ENCODE measurements at places on chromosomes 6 and 20.

GRCh38 chr20:10105046-10105445 is 70.3 kb downstream of the ANKEF1 start:
- DNase-seq, result no peak

DNA sequence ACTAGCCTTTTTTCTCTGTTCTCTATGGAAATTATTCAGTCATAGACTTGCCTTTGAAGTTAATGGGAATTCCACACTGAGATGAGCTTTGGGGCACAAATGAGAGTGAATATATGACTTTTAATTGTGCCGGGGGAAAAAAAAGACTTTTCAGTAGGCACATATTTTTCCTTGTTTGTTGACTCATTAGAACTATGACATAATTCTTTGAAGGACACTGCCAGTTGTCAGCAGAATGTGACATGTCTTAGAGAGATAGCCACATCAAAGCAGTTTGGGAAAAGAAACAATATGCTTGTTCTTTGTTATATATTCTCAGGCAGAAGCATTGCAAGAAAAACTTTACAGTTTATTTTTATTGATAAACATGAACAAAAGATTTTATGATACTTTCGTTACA is 138.3 kb downstream of the COL9A1 start:
- DNase-seq, result no peak

DNA sequence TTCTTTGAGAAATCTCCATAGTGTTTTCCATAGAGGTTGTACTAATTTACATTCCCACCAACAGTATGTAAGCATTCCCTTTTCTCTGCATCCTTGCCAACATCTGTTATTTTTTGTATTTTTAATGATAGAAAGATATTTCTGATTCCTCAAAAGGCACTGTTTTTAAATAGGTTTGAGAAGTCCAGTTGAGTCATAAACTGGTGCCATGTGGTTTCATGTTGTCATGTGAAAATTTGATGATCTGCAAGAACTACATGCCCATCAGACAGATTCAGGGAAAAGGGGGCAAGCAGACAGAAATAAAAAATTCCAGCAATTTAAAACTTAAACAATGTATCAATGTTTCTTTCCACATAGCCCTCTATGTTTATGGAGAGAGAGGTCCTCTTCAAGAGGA is 227.5 kb downstream of the KCNQ5 start:
- no peak for DNase-seq

DNA sequence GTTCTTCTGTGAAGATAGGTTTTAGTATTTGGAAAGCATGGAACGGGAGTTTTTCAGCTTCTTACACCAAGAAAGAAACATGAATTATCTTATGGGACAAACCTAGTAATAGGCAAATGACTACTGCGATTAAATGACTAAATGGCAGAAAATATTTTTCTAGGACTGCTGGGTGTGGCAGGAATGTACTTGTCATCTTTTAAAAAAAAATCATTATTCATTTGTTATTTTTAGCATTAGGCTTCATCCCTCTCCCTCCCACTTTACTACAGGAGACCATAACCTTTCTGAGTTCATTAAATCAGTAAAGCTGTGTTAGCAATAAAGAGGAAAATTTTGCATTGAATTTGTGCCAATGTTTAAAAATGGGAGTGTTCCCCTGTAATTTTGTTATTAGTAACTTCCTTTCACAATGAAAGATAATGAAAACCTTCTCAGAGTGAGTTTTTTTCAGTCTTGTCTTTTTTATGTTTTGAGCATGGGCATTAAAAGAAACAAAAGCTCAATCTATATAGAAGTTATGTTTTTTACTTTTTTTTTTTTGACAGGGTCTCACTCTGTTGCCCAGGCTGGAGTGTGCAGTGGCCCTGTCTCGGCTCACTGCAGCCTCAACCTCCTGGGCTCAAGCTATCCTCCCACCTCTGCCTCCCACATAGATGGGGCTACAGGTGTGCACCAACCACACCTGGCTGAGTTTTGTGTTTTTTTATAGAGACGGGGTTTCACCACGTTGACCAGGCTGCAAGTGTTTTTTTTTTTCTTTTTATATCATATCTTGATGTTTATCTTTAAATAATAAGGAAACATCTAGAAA is 105.6 kb upstream of the CLDN20 start:
- no peak for DNase-seq

DNA sequence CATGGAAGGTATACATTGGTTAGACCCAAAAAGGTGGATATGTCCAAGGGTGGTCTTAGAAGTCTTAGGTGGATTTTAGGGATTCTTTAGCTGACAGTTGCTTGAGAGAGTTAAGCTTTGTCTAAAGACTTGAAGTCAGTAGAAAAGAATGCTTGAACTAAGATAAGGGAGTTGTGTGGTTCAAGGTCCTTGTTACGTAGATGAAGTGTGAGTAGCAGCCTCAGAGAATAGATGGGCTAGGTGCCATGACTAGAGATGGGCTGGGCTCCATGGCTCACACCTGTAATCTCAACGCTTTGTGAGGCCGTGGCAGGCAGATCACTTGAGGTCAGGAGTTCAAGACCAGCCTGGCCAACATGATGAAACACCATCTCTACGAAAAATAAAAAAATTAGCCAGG is 1.7 kb downstream of the SHLD1 start:
- no peak for DNase-seq

DNA sequence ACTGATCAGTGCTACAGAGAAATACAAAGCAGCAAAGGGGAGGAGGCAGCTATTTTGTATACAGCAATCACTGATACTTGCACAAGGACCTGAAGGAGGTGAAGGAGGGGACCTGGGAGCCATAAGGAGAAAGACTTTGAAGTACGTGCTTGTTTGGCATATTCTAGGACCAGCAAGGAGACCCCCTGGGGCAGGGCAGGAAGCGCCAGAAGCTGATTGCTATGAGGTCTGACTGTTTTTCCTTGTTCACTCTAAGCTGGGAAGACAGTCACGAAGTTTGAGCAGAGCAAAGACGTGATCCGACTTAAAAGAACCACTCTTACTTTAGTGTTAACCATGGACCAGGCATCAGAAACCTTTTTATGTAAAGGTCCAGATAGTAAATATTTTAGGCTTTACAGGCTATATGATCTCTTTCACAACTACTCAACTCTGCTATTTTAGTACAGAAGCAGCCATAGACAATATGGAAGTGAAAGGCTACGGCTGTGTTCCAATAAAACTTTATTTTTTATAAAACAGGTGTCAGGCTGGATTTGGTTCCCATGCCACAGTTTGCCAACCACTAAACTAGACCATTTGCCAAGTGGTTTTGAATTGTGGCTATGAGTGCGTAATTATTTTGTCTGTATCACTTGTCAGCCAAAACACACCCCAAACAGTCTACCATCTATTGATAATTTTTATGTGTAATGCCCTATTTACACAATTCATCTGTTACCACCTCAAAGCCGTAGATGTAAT is 217.9 kb downstream of the PRL start:
- DNase-seq, result no peak

DNA sequence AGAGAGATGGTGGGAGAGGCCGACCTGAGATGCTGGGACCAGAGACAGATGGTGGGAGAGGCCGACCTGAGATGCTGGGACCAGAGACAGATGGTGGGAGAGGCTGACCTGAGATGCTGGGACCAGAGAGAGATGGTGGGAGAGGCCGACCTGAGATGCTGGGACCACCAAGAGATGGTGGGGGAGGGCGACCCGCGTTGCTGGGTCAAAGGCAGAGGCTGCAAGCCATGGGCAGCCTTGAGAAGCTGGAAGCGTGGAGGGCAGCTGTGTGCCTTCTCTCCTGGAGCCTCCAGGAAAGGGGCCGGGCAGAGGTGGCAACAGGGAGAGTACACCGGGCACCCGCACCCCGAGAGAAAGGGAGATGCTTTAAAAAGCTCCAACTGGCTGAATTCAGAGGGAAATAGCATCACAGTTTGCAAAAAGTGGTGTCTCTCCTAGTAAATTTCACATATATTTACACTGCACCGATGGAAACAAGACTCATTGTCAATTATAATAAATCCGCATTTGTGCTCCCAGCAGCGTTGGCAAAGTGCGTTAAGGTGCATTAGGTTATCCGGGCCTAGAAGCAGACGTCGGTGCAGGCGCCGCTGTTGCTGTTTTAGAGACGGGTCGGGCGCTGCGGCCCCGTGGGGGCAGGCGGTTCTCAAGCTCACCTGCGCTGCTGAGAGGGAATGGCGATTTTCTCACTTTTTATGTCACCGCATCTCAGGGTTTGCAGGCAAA is 132.4 kb downstream of the DLL1 start:
- no peak for DNase-seq

DNA sequence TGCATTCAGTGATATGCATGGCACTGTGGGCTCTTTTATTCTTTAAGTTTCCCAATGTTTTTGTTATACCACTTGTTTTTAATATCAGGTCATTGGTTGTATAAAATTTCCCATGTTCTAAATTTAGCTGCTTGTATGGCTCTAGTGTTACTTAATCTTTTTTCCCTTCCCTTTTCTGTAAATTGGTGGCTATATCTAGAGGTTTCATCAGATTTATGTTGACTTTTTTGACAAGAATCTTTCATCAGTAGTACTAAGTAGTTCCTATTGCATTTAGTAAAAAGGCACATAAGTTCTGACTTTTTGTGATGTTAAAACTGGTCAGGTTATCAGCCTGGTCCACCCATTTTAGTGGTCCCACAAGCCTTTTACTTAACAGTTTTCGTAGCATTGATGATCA is 51.1 kb downstream of the MMS22L start:
- no peak for DNase-seq

GRCh38 chr6:31728767-31729514 is at the start of gene DDAH2:
DDAH2 (minus strand) TSS chr6:31729299; CDS start chr6:31729161, 138 bp downstream.
- no peak for DNase-seq

GRCh38 chr6:87078983-87079616 is 15.8 kb downstream of the CGA start:
- DNase-seq, result no peak

DNA sequence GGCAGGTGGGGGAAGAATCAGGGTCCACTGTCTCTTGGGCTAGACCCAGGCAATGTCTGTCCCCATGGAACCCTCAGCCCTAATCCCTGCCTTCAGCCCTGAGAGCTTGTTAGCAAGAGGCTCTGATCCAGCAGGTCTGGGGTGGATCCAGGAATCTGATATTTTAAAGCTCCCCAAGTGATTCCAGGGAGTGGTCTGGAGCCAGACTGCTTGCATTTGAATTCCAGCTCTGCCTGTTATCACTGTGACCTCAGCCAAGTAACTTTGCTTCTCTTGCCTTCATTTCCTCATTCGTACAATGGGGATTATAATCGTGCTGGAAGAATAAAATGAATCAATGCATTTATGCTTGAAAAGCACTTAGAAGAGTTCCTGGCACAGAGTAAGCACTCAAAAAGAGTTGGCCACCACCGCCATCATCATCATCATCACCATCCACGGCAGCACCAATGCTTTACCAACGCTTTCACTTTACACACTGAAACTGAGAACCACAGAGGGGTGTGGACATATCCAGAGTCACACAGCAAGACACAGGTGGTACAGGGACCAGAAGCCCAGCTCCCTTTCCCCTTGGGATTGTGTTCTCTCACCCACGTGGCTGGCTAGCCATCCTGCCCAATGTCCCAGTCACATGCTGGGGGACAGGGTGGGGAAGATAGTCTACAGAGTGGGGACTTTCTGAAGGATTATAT is 75.7 kb upstream of the RALY start:
- DNase-seq, result no peak

DNA sequence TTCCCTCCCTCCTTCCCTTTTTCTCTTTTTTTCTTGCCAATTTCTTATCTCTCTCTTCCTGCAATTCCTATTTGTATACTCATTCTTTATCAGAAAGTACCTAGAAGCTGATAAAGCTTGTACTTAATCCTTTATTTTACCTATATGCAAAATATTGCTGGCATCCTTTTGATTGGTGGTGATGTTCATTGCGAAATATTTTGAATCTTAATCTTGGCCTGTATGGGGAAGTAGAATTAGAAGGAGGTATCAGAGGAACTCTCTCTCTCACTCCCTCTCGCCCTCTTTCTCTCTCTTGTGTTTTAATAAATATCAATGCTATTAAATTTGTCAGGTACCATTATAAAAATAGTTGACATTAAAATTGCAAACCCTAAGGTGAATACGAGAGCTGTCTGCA is 52.8 kb downstream of the UST start:
- DNase-seq, result no peak

DNA sequence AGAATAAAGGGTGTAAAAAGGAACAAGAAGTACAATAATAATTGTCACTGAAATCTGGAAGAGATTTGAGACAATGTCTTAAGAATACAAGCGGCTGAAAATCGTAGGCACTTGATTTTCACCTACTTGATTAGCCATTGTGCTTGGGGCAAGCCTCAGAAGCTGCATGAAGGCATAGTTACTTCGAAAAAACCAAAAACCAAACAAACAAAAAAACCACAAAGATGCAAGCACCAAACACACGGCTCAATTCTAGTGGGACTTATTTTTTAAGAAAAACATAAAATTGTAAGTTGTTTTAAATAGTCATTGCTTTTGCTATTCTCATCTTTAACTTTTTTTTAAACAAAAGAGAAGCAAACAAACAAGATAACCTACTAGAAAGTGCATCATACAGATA is 235.6 kb downstream of the OGFRL1 start:
- no peak for DNase-seq

- DNase-seq, result no peak
These were observed 156.9 kb downstream of the ARID1B start for GRCh38 chr6:156934069-156934460.

DNA sequence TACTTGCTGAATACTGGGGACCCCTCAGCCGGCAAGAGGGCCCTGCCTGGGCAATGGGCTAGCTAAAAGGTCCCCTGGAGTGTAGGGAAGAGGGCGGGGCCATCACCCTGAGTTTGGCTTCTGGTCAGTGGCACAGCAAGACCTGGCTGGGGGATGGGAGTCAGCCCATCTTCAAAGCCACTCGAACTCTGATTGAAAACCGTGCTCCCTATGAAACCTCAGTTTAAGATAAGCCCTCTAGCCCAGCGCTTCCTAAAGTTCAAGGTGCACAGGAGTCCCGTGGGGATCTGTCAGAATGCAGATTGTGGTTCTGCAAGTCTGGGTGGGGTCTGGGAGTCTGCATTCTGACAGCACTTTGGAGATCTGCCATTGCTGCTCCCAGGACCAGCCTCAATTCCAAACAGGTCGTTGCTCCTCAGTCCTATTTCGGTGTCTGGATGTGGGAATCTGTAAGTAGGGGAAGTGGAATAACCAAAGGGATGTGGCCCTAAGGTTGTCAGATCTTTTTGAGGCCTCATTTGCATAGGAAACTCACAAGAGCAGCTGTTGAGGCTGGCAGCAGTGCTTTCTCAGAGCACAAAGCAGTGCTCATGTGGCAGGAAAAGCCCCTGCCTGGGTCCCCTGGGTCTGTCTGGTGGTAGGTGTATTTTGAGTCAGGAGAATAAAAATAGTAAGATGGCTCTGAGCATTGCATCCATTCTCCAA is 85.3 kb upstream of the SCP2D1 start:
- no peak for DNase-seq

GRCh38 chr20:3449319-3449718 is 21.5 kb upstream of the ATRN start:
- no peak for DNase-seq

GRCh38 chr6:10542213-10542612 is 21.1 kb downstream of the GCNT2 start:
- no peak for DNase-seq

- no peak for DNase-seq
These were observed 50.2 kb downstream of the ERMARD start for GRCh38 chr6:169801396-169802160.
